GM18507 (cell line): ENCODE measurements at places on chromosomes 5 and 9.

DNA sequence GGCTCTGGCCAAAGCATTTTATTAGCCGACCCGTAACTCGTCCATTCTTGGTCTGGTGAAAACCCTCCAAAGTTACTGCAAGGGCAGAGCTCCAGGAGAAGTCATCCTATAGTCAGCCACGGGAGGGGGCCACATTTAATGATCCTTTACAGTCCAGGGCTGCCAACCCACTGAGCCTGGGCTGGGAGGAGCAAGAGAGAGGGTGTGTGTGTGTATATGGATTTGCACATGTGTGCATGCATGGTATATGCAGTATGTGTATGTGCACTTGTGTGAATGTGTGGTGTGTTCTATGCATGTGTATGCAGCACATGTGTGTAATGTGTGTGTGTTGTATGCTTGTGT, 4.2 kb upstream of the RASGEF1C start:
- no peak for DNase-seq

DNA sequence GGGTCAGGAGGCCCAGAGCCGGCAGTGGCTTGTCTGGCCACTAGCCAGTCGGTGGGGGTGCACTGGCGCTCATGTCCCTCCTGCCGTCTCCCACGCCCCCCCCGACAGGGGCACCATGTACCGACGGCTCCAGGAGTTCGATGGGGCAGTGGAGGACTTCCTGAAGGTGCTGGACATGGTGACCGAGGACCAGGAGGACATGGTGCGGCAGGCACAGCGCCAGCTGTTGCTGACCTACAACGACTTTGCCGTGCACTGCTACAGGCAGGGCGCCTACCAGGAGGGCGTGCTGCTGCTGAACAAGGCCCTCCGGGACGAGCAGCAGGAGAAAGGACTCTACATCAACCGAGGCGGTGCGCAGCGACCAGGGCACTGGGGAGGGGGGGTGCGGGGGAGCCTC, 8.1 kb downstream of the TTC16 start:
- no peak for DNase-seq

- no peak for DNase-seq
Observed at GRCh38 chr9:17219261-17219660, 84.4 kb downstream of the CNTLN start.

GRCh38 chr9:89712283-89712682, 107.5 kb downstream of the GADD45G start:
- DNase-seq, result no peak

GRCh38 chr5:132023258-132024116, 12.0 kb upstream of the ACSL6 start:
- DNase-seq, result no peak

GRCh38 chr9:95415158-95415557, 97.6 kb upstream of the FANCC start:
- DNase-seq, result no peak

- DNase-seq, result no peak
Observed at GRCh38 chr5:73596705-73597328, 29.2 kb upstream of the ARHGEF28 start.

- no peak for DNase-seq
Observed at GRCh38 chr9:113298924-113299770, 4.0 kb downstream of the RNF183 start.

- no peak for DNase-seq
Observed at GRCh38 chr9:99602854-99603253, 218.8 kb upstream of the NR4A3 start.

GRCh38 chr5:137315534-137316345, 183.4 kb downstream of the SPOCK1 start:
- DNase-seq, result no peak

DNA sequence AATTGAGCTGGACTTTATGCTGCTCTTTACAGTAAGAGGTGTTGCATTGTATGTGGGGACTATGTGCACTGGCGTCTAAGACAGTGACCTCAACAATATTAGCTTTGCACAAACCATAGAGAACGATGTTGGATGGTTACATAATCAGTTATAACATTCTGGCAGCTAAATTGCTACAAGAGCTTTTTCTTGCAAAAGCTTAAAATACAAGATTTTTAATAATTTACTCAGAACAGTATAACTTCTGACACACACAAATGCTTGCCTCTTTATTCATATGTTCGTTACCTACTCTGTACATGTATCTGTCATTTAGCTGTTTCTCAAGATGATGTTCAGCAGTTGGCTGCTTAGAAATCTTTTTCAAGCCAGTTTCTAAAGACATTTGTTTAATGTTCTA, 11.6 kb downstream of the C5orf24 start:
- no peak for DNase-seq

- no peak for DNase-seq
Observed at GRCh38 chr9:33437205-33437604, 10.2 kb downstream of the AQP3 start.

- DNase-seq, result no peak
Observed at GRCh38 chr5:61307191-61307590, 24.9 kb upstream of the ZSWIM6 start.

DNA sequence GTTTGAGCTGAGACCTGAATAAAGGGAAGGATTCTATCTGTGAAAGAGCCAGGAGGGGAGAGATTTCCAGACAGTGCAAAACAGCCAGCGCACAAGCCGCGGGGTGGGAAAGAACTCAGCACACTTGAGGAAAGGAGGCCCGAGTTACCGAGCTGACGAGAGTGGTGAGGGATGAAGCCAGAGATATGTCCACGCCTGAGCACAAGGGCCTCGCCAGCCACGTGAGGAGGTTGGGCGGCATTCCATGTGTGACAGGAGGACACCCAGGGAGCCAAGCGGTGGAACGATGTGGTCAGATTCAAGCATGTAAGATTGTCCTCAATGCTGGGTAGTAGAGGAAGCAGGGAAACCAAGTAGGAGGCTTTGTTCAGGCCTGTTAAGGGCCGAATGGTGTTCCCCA, 17.0 kb upstream of the SFXN1 start:
- no peak for DNase-seq

DNA sequence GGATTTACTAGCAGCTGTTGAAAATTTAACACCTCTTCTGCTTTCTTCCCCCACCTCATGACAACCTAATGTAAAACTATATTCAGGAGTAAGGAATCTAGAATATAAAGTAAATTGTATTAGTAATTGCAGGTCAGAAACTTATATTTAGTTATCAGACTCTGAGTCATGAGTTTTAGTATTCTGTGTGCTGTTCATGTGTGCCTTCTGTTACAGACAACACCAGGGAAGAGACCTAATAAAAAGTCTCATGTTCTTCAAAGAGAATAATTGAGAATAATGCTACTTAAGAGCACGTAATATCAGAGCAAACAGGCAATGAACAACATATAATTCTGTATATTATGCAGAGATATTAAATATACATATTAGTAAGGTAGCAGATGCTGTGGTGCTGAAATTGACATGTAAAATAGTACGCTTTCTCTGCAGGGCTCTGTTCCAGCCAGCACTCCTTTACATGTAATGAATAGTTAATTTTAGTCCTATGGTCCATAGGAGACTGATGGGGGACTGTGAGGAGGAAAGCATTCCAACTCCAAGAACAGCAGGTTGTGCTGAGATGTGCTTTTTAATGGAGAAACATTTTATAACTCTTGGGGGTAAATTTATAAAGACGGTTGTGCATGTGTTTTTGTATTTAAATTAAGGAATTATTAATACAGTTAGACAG, 106.4 kb downstream of the ZSWIM6 start:
- DNase-seq, result no peak

- DNase-seq, result no peak
Observed at GRCh38 chr5:105530716-105531261, 1968.2 kb upstream of the NUDT12 start.

DNA sequence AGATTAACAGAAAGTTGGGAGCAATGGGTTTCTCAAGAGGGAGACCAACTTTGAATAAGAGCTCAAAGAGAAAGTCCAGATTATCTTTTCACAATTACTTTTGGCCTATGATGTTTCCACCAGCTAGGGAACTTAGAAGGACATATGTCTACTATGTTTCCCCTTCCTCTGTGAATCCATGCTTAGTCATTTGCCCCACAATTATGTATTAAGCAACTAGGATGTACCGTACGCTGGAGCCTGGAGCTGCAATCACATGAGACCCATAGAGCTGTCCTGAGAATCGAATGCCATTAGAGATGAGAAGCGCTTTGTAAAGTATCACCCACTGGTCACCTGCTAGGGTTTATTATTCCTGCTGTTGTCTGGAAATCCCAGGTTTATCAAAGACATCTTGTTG, 78.8 kb downstream of the PDE6A start:
- no peak for DNase-seq

- no peak for DNase-seq
Observed at GRCh38 chr5:29130786-29131185, 2062.7 kb upstream of the CDH6 start.

DNA sequence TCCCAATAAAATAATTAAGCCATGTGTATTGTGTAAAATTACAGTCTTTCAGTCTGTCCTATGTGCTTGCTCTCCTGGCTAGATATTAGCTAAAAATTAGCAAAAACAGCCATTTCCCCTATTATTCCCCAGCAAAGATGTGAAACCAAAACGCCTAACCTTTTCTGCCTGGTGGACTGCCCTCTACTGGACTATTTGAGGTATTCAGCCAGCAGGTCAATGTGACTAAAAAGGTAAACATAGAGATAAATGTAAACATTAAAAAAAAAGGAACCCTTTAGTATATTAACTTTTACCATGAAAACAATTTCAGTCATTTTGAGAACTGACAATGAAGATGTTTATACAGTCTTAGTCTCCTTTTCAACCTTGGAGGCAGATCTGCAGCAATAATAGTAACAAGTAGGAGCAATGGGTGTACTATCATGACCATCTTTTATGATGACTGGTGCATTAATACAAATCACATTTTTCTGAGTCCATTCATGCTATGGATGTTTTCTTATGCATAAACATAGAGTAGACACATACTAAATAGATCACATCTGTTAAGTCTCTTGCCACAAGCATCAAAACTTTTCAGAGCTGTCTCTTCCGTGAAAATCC, 10.1 kb downstream of the ATG12 start:
- peak; percentile 32 for DNase-seq

- DNase-seq, result no peak
Observed at GRCh38 chr9:94864196-94864595, 137.7 kb downstream of the AOPEP start.

DNA sequence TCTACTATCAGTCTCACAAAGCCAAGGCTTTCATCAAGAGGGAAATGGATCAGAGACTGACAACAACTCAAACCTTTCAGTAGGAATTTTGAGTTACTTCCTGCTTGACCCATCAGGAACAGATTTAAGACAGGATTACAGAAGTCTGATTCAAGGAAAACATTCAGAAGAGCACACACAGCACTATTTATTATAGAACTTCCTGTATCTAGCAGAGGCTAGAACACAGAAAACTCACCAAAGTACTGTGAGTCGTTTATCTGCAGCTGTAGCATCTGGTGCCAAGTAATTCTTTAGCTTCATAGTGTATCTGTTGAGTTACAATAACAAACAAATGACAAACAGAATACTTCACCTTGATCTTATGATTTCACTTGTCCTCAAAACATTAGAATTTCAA, 13.8 kb downstream of the LEAP2 start:
- no peak for DNase-seq

- no peak for DNase-seq
Observed at GRCh38 chr9:113966394-113966793, 90.3 kb downstream of the ZNF618 start.

GRCh38 chr9:120892748-120893610, 16.0 kb upstream of the PHF19 start:
- DNase-seq, result peak; percentile 61

DNA sequence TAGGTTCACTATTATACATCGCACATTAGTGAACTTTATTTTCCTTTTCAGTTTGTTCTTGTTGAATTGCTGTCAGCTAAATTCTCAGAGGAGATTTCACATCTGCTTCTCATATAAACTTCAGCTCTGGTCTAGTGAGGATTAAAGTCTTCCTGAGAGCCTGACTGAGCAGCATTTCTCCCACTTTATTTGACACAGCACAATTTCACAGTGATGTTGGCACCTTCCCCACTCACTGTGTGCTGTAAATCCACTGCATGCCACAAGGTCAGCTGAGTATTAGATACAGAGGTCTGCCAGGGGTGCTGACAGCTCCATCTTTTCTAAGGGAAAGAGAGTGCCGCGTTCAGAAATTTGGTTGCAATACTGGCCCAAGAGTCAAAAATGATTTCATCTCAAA, 567.4 kb downstream of the PRR16 start:
- no peak for DNase-seq

DNA sequence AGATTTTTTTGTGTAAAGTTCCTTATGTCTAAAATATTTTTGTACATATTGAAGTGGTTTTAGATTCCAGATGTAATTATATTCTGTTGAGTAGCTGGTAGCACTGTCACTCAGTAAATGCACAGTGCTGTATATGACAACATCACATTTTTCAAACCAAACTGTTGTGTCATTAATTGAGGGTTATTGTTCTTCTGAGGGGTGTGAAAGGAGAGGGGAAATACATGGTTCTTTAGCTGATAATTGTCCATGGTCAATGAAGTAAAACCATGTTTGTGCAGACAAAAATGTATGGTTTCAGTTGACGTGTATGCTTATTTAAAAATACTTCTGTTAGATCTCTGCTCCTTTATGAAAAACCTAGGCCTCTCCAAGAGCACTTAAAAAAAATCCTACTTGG, 3.3 kb downstream of the ZNF462 start:
- DNase-seq, result no peak

GRCh38 chr5:3251784-3252183, 343.8 kb upstream of the IRX1 start:
- no peak for DNase-seq

DNA sequence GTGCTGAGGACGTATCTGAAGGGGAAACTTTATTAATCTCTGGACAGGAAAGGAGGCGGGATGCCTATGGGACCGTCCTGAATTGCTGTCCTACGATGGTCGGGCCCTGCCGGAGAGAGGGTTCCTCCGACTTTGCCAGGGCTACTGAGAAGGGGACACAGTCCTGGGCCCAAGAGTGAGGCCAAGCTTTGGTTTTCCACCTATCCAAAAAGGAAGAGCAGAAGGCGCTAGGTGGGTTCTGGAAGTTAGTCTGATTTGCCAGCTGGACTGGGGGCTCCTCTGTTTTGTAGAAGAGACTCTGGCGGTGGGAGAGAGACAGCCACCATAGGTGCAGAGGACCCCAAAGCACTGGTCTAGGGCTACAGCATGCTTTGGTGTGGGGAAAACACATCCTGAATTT, 243.8 kb upstream of the IRX4 start:
- no peak for DNase-seq

DNA sequence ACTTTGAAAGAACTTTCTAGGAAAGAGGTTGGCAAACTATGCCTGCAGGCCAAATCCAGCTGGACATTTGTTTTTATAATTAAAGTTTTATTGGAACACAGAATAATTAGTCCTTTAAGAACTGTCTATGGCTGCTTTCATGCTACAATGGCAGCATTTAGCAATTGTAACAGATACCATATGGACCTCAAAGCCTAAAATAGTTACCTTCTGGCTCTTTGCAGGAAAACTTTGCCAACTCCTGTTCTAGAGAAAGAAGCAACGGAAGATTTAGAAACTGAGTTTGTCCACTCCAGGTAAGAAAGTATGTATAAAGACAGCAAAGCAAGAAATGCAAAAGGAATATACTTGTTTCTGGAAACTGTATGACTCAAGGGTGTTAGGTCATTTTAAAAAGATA, 281.7 kb upstream of the TRPM3 start:
- no peak for DNase-seq

- no peak for DNase-seq
Observed at GRCh38 chr5:42915306-42915866, 103.7 kb upstream of the SELENOP start.
